ENCODE measurements at places on chromosomes 7 and 10.

GRCh38 chr7:32511791-32512190 is 16.5 kb downstream of the AVL9 start:
- no peak for DNase-seq

GRCh38 chr10:27760867-27761266 is 15.2 kb upstream of the MKX start:
- DNase-seq = no peak

GRCh38 chr7:48511080-48511479 is 339.8 kb downstream of the ABCA13 start:
- DNase-seq = no peak

DNA sequence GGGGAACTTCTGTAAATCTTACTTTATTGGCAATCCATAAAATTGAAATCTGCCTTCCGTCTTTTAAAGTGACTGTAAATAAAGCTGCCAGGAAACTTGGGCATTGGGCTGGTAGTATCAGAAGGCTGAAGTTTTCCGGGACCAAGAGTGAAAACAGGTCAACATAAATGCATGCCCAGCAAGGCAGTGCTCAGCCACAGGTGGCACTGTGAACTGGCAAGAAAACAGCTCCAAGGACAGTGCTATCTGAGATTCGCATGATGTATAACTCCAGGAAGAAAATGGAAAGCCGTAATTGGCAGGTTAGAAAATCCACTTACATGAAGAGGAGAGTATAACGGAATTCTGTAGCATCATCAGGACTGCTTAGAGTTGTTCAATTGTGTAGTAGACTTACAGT is 1.9 kb upstream of the INSYN2A start:
- no peak for DNase-seq

DNA sequence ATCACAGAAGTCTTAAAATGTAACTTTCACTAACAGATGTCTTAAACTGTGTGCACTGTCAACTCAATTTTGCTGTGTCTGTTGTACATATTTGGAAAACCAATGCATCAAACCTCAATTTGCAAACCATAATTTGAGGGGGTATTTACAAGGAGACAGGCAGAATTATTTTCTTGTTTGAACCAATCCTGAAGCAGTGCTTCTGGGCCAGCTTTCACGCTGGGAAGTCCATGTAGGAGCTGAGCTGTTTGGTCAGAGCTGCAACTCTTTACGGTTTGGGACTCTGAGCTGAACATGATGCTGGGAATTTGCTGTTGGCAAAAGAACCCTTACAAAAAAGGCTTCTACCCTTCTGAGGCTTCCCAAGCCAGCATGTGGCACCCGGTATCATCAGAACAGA is 43.2 kb upstream of the EPC1 start:
- DNase-seq = no peak

- DNase-seq = no peak
These were observed 58.0 kb downstream of the PDSS1 start for GRCh38 chr10:26755443-26755903.

- DNase-seq = no peak
These were observed 10.3 kb upstream of the GLI3 start for GRCh38 chr7:42247301-42247700.

DNA sequence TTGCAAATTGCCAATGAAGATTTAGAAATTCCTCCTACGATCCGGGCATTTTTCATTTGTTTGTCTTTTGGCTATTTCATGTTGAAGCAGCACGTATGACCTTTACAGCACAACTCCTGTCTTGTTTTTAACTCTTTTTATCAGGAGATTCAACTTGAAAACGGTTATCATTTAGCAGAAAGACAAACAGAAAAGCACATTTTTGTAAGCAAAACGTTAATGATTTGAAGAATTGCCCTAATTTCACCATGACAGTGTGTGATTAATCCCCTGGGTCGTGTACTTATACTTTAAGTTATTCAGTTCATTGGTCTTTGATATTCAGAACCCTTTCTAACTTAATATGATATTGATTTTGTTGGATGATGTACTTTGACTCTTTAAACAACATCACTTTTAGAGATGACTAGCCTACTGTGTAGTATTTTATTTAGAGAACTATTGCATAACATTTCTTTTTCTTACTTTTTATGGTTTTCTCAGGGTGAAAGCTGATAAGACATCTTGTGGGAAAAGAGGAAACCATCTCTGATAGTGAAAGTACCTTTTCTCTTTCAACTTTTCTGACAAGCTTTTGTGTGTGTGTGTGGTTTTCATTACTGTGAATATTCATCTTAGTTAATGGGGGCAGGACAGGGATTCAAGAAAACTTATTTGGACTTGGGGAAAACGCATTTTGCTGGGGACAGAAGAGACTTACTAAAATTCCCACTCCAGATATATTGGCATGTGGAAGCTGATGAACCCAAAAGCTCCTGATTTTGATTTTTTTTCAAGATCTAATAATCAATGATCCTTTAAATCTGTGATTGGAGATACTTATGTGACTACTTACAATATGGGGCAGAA is 8.1 kb downstream of the HHEX start:
- no peak for DNase-seq

- DNase-seq = no peak
These were observed 7.0 kb downstream of the DNTT start for GRCh38 chr10:96311180-96311715.

- no peak for DNase-seq
These were observed 39.9 kb downstream of the BET1 start for GRCh38 chr7:93964262-93964661.

GRCh38 chr7:93980744-93981479 is 23.2 kb downstream of the BET1 start:
- no peak for DNase-seq

DNA sequence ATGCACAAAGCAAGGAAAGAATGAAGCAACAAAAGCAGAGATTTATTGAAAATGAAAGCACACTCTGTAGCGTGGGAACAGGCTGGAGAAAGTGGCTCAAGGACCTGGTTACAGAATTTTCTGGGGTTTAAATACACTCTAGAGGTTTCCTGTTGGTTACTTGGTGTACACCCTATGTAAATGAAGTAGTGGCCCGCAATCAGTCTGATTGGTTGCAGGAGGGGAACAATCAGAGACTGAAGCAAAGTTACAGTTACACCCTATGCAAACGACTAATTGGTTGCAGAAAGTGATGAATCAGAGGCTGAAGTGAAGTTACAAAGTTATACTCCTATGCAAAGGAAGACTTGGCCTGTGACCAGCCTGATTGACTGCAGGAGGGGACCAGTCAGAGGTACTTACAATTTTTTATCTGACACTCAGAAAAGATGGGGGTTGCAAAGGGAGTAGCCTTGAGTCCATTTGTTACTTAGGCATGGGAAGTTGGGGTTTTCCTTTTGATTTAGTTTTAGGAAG is 3.6 kb upstream of the MTPN start:
- DNase-seq = no peak

- no peak for DNase-seq
These were observed 36.8 kb downstream of the MYOF start for GRCh38 chr10:93445097-93445960.
